Upper lobe of right lung (tissue), 1 donor: ENCODE measurements at places on chromosomes 11 and 22. TPM values are rescaled to one million over a fixed set of nuclear protein-coding genes. Genes with fewer than 3 reads are reported as not detected.

Gene KLHL22
- 23.3 TPM for total RNA-seq

Gene NOX4
- total RNA-seq, result 2.7 TPM

Gene MS4A12
- not detected for total RNA-seq

Gene GNAZ
- total RNA-seq, result 3.0 TPM

Gene CABP2
- total RNA-seq, result not detected

Gene POLD3
- total RNA-seq, result 16.7 TPM

Gene OSBP2
- 6.0 TPM for total RNA-seq

Gene KREMEN1
- total RNA-seq, result 23.3 TPM

Gene TCN2
- total RNA-seq, result 43.4 TPM

Gene TPST2
- 83.1 TPM for total RNA-seq

Gene PHOX2A
- total RNA-seq, result not detected

Gene KRTAP5-3
- total RNA-seq, result not detected

Gene LRP5
- 101 TPM for total RNA-seq

Gene TALDO1
- 196 TPM for total RNA-seq

Gene WEE1
- 10.9 TPM for total RNA-seq

Gene OR5B21
- not detected for total RNA-seq

Gene TRIM5
- 44.4 TPM for total RNA-seq

Gene CHST1
- total RNA-seq, result 4.9 TPM

Gene TRIM51
- not detected for total RNA-seq

Gene HOATZ
- total RNA-seq, result not detected

Gene OR5P2
- total RNA-seq, result 1.3 TPM

Gene C11orf65
- 0.46 TPM for total RNA-seq

Gene ZBTB16
- total RNA-seq, result 221 TPM

Gene C11orf52
- total RNA-seq, result 9.8 TPM

Gene SYCE3
- not detected for total RNA-seq
